ENCODE measurements at places on chromosomes 5 and 9.

DNA sequence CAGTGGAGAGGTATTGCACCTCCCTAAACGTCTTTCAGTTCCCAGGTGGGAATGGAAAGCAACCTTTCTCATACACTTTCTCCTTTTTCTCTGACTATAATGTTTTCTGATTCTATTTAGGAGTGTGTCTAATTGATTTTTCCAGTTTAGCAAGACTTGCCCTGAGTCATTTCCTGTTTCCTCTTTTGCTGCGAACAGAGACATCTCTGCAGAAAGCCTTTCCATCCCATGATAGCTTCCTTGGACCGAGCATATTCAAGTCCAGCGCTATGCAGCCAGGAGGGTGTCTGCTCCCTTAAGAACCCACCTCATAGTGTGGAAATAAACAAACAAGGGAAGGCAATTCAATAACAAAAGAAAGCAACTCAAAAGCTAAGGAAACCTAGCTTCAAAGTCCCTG is 60.0 kb upstream of the CDH6 start:
- no peak for DNase-seq

DNA sequence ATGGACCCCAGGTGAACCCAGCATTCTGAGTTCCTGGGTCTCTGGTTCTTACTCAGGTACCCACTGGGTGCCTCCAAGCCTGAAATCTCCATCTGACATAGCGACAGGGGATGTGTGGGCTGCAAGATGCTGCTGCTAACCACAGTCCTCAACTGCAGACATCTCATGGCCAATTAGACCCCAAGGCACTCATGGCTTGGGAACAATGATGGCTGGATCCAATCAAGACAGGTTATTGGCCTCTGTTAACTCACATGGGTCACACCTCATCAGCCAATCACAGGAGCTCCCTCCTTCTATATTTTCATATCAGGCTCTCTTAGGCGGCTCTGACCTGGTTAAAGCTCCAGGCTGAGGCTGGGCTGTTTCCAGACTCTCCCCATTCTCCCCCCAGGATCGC is 57.0 kb downstream of the CXXC5 start:
- DNase-seq: no peak

DNA sequence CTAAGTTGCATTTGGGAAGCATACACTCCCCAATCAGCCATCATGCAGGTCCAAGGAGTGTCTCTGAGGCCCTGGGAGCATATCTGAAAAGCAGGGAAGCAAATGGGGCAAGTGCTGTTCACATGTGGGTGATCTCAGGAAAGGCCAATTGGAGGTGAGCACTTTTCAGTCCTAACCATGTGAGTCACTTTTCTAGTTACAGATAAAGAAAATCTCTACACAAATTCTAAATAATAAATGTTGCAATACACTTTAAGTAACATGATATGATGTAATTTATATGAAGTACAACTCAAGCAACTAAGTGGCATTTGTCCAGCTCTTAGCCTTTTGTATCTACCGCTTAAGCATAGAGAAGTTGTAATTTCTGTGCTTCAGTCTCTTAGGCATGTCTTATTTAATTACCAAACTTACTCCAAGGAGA is 18.4 kb downstream of the ADAMTS16 start:
- no peak for DNase-seq

DNA sequence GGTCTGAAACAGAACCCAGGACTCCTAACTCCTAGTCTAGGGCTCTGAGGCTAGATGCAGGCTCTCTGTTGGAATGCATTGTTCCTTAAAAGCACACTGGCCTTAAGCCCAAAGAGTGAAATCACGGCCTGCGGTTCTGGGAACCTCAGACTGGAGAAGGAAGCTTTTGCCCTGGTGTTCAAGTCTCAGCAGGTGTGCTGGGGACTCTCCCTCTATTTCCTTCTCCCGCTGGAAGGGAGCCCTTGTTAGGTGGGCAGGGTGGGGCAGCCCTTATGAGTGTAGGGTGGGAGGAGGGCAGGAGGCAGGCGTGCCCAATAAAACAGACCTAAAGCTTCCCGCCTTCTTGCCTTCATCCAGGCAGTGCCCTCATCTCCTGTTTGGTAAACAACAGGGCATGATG is 1.8 kb upstream of the PPARGC1B start:
- no peak for DNase-seq

- no peak for DNase-seq
Observed at GRCh38 chr5:93311881-93312280, 269.1 kb downstream of the NR2F1-AS1 start.

- DNase-seq: no peak
Observed at GRCh38 chr9:96818533-96818932, 35.8 kb downstream of the ZNF782 start.

GRCh38 chr5:137808503-137809135 is 54.5 kb upstream of the HNRNPA0 start:
- DNase-seq: no peak

GRCh38 chr5:88298425-88298824 is 29.8 kb upstream of the TMEM161B start:
- no peak for DNase-seq

- DNase-seq: no peak
Observed at GRCh38 chr5:138985683-138986082, 110.5 kb upstream of the LRRTM2 start.

GRCh38 chr5:181181650-181182565 is 23.1 kb downstream of the TRIM7 start:
- DNase-seq: no peak

DNA sequence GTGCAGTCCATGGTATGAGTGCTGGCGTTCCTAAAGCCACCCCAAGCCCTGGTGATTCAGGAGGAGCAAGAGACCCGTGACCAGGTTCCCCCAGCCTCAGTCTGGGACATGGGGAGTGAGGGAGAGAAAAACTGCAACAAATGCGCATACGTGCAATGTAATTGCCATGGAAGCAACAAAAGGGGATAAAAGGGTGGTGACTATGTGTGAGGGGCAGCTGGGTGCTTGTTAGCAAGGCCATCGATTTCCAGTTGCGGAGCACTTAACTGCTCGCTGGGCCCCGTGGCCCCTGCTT is 709 bp upstream of the SH3PXD2B start:
- DNase-seq: no peak

DNA sequence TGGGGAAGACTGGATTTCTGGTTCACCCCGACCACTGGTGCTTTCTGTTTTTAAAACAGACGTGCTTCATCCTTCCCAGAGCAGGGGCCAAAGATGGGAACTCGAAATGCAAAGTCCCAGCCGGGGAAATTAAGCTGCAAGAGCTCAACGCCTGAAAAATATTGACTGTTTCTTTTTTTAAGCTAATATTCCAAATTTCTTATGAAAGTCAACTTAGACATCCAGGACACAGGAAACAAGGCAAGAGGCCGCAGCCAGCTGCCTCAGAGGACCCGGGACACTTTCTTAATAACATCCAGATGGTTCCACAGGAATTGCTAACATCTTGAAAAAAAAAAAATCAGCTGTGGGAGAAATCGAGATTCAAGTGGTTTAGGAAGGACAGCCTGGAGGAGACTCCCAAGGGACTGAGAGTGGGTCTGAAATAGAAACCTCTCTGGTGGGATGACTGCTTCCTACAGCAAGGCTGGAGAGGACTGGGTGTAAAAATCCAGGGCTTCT is 144.9 kb downstream of the FGF1 start:
- DNase-seq: no peak

GRCh38 chr5:138945421-138946240 is 70.5 kb upstream of the LRRTM2 start:
- no peak for DNase-seq

DNA sequence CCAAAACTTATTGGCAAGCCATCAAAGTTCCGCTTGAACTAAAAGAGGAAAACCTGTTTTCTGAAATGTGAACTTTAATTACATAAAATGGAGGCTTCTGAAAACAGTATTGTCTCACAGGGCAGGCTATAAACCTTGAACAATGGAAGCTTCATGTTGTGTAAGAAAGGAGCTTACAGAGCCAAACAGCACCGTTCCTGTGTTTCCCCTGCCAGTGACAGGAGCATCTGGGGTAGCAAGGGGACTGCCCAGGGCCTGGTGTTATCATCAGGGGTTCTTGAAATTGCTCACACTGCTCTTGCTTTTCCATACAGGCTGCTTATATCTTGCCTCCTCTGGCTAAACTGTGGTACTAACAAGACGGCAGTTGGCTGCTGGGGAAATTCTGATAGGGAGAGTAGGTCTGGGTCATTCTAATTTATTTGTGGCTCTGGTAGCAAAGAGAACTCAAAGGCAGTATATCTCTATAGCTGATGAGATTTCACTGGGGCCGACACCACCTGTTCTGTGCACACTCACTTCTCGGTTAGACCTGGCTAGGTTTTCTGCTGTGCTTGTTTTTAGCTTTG is 40.4 kb downstream of the BASP1 start:
- no peak for DNase-seq

Data from activated T-cell treated with anti-CD3 and anti-CD28 coated beads for 1 hour (primary cell).